Activated T-helper 17 cell treated with anti-CD3 and anti-CD28 coated beads, Interleukin-2, amount 50 U/mL, for 72 hours (primary cell): ENCODE measurements at places on chromosomes 7 and 10.

DNA sequence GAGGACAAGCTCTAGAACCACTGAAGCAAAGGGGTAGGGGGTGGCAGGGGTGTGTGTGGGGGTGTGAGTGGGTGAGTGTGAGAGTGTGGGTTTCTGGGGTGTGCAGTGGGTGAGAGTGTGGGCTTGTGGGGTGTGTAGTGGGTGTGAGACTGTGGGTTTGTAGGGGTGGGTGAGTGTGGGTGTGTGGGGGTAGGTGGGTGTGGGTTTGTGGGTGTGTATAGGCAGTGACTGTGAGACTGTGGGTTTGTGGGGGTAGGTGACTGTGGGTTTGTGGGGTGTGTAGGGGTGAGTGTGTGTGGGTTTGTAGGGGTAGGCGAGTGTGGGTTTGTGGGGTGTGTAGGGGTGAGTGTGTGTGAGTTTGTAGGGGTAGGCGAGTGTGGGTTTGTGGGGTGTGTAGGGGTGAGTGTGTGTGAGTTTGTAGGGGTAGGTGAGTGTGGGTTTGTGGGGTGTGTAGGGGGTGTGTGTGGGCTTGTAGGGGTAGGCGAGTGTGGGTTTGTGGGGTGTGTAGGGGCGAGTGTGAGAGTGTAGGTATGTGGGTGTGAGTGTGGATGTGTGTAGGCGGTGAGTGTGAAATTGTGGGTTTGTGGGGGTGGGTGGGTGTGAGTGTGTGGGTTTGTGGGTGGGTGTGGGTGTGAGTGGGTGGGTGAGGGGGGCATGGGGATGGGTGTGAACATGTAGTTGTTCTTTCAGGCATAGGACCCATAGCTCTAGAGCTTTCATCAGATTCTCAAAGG, 8.8 kb downstream of the NOS3 start:
- no peak for ATAC-seq

- no peak for ATAC-seq
These were observed 7.1 kb downstream of the SHH start for GRCh38 chr7:155804897-155805825.

DNA sequence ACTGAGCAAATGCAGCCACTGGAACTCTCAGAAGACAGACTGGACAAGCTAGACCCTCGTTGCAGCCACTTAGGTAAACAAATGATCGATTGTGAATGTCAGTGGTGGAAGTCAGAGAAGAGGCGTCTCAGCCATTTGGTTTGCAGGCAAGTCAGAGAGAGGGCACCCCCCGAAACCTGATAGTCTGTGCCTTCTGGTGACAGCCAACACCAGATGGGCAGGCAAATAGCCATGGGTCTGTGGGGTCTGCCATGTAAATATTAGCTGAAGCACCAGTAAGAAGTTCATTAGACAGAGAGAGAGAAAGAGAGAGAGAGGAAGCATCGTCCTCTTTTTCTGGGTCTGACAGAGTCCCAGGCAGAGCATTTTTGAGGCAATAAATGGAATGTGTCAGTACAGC, 5.4 kb downstream of the PPP1R17 start:
- ATAC-seq = no peak

DNA sequence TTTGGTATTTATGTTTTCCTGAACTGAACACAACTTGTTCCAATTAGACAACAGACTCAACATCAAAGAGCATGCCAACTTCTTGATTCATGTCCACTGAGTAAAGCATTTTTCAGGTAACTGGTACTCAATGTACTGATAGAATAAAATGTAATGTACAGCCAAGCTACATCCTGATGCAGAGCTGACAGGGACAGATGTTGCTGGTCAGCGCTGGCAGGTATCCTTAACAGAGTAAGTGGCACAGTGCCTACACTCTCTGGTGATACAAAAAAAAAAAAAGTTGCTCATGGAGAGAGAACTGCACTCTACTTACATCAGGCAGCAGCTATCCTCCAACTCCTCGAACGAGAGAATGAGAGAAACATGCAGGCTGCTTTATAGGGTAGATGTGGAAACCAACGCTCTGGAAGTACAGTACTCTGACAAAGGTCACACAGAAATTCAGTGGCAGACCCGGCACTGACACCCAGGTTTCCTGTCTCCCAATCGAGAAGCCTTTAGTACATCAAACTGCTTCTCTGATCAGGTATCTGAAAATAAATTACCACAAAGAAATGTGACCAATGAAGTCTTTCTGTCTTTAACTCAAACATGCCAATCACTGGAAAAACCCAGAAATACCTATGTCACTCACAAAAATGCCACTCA, 4.6 kb downstream of the ITGB1 start:
- no peak for ATAC-seq

- no peak for ATAC-seq
These were observed 190.3 kb upstream of the TMEM196 start for GRCh38 chr7:19963695-19964094.

GRCh38 chr7:134925766-134926165, 60.5 kb upstream of the AGBL3 start:
- no peak for ATAC-seq

DNA sequence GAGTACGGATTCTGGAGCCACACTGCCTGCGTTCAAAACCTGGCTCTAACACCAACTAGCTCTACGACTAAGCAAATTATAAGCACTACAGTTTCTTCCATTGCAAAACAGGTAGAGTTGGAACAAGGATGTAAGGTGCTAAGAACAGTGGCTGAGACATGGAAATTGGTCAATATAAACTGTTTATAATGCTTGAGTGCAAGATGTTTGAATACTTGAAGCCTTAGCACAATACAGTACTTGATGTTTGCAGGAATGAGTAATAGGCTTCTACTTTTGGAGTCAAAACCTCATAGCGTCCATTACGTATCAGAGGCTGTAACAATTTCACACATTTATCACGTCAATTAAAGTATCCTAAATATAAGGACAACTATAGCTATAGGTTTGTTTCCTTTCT, 6.9 kb downstream of the NT5C2 start:
- ATAC-seq = no peak

DNA sequence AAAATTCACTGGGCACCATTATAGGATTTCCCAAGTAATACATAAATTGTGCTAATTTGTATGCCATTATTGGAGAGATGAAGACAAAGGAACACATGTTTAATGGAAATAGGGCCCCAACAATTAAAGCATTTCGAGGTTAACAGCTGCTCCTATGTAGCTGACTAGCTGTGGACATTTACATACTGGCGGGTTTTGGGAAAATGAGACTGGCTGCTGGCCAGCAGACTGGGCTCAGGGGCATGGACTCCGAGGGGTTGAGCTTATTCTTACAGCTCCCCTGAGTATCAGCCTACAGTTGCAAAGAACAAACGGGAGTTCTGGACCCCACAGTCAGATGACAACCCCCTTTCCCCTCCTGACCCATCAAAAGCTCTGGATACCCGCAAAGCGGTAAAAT, 91.9 kb upstream of the MYO3A start:
- ATAC-seq = no peak

DNA sequence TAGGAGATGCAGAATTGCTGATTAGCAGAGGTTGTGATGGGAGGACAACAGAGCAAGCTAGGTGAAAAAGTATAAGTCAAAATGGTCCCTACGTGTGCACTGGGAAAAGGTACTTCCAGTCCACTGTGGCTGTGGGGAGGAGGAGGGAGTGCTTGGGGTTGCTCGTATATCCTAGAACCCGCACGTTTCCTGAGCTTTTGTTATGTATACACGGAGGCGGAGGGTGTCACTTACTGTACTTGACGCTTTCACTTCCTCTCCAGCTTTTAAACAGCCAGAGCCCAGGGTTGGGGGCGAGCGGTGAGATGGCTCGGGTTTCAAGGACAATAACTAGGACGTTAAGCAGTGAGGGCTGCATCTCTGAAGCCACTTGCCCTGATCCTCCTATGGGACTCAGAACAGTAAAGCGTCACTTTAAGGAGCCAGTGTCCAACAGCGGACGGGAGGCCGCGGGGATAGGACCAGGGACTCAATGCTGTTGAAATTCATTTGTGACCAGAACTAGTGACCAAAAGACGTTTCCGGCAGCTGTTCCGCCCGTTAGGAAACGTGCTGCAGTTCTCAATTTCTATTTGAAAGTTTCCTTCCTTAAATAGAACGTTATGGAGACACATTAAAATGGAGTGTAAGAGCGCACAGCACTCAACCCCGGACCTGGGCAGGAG, 985 bp upstream of the ETV1 start:
- ATAC-seq = peak; percentile 37

DNA sequence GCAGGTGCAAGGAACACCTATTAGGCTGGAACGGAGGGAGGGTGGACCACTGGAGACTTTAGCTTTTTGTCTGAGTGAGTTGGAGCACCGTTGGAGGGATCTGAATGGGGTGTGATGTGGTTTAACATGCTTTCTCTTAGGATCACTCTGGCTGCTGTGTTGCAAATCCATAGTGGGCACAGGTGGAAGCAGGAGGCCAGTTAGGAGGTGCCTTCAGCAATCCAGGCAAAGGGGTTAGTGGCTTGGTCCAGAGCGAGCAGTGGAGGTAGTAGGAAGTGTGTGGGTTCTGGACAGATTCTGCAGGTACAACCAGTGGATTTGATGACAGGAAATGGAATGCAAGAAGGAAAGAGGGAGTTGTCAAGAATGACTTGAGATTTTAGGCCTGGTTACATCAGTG, 95.0 kb downstream of the MMRN2 start:
- ATAC-seq = no peak
